WERI-Rb-1 (cell line): ENCODE measurements at places on chromosomes 1 and 21.

DNA sequence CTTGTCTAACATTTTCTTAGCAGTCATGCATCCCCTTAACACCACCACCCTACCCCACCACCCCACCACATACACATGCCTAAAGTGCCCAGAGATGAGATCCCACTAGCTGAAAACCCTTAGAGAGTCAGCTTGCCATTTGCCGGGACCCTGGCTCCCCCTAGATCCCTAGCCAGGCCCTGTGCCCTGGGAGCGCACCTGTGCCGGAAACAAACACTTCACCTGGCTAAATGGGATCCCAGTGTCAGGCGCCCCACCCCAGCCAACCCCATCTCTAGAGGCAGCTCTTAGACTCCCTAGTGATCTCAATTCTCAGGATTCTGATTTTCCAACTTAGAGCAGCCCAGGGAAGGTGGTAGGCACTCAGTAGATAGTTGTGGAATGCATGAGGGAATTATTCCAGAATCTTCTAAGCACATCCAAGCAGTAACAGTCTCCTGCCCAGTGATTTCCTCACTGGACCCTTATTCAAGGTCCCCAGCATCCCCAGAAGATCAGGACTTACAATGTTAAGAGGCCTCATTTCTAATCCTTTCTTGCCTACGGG, 105.2 kb downstream of the LAMC2 start:
- no peak for DNase-seq

DNA sequence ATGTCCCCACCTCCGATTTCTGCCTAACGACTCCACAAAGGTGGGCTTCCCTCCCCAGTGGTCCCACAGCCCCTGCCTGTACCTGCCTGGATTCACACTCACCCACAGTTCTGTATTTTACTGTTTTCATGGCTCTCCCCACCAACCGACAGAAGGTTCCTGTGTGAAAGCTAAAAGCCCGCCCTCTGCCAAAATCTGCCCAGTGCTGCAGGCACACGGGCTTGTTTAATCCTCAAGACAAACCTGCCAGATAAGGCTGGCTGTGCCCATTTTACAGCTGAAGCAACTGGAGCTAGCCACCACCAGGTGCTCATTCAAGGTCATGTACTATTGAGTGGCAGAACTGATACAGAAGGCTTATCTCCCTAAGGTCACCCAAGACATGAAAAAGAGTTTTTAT, 114.5 kb downstream of the HIVEP3 start:
- DNase-seq = no peak

DNA sequence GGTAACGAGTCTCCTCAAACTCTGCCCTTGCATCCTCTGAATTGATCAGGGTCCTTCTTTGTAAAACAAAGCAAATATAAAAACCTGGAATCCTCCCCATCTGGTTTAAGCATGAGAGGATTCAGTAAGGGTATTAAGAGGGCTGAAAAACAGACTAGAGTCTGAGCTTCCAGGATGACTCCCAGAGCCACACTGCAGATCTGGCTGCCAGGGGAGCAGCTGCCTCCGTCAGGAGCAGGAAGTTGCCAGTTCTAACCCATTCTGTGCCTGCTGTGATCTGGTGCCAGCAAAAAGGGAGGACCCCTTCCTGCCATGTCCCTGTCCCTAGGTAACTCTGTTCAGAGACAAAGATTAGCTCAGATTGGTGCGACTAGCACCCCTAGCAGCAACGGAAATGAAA, 27.5 kb downstream of the SERTAD4 start:
- DNase-seq = peak; percentile 61

DNA sequence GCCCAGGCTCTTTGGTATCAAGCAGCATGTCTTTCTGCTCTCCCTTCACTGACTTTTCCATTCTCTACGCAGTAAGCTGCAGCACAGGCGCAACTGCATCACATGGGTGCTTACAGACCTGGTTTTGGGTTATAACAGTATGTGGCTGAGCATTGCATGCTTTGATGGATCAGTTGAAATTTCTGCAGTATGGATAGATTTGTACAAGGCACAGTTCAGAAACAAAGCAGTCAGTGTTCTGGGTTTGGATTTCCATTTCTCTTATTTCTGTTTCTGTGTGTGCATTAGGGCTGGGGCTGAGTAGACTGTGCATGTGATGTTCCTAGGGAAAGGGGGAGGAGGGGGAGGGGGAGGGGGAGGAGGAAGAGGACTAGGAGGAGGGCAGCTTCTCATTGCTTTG, 4.5 kb downstream of the FAM163A start:
- no peak for DNase-seq

GRCh38 chr1:154970631-154971340, at the start of gene SHC1:
TSS of gene SHC1 (minus strand) at chr1:154970747. CDS start at chr1:154970526, 221 bp downstream.
- peak; percentile 98 for DNase-seq

DNA sequence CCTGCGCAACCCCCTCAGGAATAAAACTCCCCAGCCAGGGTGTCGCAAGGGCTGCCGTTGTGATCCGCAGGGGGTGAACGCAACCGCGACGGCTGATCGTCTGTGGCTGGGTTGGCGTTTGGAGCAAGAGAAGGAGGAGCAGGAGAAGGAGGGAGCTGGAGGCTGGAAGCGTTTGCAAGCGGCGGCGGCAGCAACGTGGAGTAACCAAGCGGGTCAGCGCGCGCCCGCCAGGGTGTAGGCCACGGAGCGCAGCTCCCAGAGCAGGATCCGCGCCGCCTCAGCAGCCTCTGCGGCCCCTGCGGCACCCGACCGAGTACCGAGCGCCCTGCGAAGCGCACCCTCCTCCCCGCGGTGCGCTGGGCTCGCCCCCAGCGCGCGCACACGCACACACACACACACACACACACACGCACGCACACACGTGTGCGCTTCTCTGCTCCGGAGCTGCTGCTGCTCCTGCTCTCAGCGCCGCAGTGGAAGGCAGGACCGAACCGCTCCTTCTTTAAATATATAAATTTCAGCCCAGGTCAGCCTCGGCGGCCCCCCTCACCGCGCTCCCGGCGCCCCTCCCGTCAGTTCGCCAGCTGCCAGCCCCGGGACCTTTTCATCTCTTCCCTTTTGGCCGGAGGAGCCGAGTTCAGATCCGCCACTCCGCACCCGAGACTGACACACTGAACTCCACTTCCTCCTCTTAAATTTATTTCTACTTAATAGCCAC, 696 bp downstream of the TGFB2 start:
- DNase-seq = peak; percentile 78

DNA sequence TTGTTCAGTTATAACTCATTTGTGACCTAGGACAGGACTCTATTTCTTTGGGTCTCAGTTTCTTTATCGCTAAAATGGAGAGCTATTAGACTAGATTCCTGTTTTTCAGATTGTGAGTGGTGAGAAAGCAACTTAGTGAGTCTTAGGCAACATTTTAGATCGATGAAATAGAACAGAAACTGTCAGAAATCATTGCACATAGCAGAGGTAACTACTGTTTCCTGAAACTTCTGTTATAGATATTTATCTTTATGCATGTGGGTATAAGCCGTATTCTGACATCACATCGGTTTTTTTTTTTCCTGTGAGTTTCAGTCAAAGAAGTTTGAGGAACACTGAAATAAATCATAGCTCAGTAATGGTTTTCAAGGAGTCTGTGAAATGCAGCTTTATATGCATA, 42.1 kb upstream of the DNAJC6 start:
- DNase-seq = no peak

DNA sequence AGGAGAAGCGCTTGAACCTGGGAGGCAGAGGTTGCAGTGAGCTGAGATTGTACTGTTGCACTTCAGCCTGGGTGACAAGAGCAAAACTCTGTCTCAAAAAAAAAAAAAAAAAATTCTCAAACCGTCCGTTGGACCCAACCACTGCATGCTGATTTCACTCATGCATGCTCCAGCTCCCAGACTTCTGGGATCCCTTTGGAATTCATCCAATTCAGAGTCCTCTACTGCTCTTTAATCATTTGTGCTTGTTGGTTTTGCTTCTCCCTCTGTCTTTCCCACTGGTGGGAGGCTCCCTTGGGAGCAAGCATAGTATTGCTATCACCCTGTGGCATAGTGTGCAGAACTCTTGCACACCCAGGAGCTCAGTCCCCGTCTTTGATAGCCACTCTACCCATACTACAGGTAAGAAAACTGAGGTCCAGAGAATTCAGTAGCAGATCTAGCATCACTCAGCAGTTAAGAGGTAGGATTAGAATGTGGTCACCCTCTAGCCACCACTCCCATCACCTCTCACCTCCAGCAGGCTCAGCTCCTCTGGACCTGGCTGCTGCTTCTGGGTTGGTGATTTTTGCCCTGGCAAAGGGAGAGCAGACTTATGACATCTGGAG, 3.1 kb upstream of the LMNA start:
- DNase-seq = no peak

DNA sequence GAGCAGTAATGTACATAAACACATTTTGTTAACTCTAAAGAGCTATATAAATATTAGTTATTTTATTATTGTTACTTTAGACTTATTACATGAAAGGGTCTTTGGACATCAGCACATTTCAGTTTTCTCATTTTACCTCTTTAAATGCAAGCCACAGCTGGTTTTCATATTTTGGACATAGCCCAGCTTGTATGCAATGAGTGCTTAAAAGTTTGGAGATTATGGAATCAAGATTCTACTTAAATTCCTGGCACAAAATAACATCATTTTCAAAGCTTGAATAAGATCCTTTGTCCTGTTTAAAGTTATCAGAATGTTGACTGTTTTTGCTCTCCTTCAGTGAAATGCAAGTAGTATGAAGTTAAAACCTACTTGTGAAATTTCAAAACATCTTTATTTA, 15.5 kb upstream of the LEPR start:
- DNase-seq = no peak

- no peak for DNase-seq
Observed at GRCh38 chr21:42230636-42231035, 11.7 kb downstream of the ABCG1 start.

DNA sequence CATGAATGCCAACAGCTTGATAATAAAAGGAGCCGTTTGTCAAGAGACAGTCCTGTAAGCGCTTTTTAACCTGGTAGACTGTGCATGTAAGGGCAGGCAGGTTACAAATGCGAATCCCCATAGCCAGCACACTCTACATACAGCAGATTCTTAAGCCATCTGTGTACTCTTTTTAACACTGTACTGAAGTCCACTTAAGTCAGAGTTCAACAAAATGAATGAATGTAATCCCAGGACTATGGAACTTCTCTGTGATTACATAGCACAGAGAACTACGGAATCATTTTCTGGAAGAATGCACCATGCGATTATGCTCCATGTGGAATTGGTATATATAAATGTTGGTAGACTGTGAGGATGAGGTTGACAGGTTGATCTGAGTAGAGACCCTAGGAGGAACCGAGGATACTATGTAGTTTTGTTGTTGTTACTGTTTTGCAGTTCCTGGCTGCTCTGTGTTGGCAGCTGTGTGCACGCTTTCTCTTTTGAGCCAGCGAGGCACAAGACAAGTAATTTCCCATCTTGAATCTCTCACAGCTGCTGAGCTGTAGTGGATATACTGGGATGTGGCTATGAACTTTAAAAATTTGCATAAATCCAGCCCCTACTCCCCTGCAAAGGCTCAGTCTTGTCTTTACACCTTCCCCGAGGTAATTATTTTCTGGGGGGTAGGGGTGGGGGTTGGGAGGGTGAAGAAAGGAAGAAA, 21.9 kb downstream of the LRRC8D start:
- no peak for DNase-seq

DNA sequence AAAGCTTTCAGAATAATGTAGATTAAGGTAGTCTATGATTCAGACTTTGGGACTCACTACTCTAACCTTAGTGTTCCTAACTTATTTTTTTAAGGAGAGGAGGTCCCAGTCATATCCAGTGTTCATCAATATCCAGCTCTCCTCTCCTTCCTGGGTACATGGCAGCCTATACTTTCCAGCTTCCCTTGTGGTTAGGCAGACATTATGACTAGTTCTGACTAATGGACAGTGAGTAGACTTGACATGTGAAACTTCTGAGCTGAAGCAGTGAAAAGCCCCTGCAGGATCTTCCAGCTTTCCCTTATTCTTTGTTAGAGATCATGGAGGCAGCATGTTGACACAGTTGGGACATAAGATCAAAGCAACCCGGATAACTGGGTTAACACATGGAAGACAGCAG, 144.2 kb downstream of the PTPRU start:
- no peak for DNase-seq

- DNase-seq = peak; percentile 64
Observed at GRCh38 chr1:156886583-156887281, 6.8 kb upstream of the PEAR1 start.

- DNase-seq = no peak
Observed at GRCh38 chr1:151706464-151707415, 9.9 kb downstream of the CELF3 start.

DNA sequence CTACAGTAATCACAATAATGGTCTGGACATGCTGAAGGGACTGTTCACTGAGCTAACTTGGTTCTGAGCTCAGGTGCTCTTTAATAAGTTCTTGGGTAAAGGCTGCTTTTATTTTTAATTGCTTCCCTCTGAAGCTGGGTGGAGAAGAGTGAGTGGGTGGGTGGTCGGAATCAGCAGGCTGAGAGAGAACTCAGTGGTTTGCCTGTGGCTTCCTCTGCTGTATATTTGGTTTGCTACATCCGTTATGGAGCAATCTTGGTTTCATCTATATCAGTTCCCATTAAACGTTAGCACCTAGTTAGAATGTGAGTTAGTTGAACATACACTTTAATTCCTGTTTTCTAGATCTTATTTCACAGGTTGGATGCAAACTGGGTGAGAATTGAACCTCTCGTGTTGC, 23.3 kb downstream of the CNIH4 start:
- DNase-seq = no peak

DNA sequence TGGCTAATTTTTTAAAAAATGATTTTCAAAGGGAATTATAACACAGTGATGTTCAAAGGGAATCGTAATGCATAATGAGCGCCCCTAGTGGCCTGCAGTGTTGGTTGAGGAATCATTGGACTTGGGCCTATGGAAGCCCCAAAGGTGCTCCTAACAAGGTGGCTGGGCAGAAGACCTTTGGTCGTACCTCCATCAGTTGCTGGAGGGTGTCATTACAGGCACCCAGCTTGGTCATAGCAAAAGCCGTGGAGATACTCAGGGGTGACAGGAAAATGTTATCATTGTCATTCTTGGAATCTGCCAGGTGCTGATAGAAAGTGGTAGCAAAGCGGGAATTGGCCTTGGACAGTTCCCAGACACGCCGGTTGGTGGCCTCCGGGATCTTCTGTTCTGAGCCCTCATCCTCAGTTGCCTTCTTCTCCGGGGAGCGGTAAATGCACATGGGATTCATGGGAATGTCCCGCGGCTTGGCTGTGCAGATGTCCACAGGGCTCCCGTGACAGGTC, 2.7 kb downstream of the SERPINC1 start:
- peak; percentile 42 for DNase-seq

GRCh38 chr1:201436393-201436792, 14.9 kb upstream of the TNNI1 start:
- peak; percentile 94 for DNase-seq

DNA sequence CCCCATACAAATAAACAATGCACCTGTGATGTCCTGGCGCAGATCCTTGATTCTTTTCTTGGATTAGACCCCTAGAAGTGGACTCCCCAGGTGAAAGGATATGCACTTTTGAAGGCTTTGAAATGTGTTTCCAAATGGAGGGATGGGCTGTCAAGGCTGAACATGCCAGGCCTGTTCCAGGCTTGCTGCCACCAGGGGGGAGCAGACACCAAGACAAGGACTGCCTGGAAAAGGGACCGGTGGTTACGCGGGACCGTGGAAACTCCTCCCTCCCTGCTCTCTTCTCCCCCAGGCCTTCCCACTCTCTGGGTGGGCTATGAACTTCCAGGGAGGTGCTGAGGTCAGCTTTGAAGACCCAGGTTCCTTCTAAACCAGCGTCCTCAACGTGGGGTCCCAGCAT, 12.7 kb downstream of the C1QB start:
- DNase-seq = peak; percentile 78
